A549 treated with Mapracorat at 1 μM for 4 hours (cell line): ENCODE measurements at places on chromosomes 16 and 17. TPM values are rescaled to one million over a fixed set of nuclear protein-coding genes. Genes with fewer than 3 reads are reported as not detected.

WNK4 gene
- 1.1 to 1.8 TPM (median 1.3 TPM) in 5 replicates for total RNA-seq

KIF19 gene
- 0.05 to 0.14 TPM (median 0.09 TPM) in 3 of 5 replicates, not detected in the others for total RNA-seq

ZNF205 gene
- 11.6 to 15.7 TPM (median 14.4 TPM) in 5 replicates for total RNA-seq

TBC1D3G gene
- 0.12 TPM in 1 of 5 replicates, not detected in the others for total RNA-seq

ZSCAN10 gene
- total RNA-seq, result 0.20 TPM in 1 of 5 replicates, not detected in the others

ZNF75A gene
- 9.7 to 10.6 TPM (median 10.2 TPM) in 5 replicates for total RNA-seq

TEX19 gene
- total RNA-seq, result 0.26 to 0.51 TPM (median 0.39 TPM) in 5 replicates

YBX2 gene
- 0.35 to 0.65 TPM (median 0.56 TPM) in 5 replicates for total RNA-seq

SPATA32 gene
- total RNA-seq, result 0.07 to 0.24 TPM (median 0.19 TPM) in 5 replicates

GCGR gene
- total RNA-seq, result 0.08 to 0.64 TPM (median 0.35 TPM) in 4 of 5 replicates, not detected in the other

MYO15A gene
- 0.06 to 0.86 TPM (median 0.75 TPM) in 5 replicates for total RNA-seq

TBC1D3K gene
- not detected in 5 replicates for total RNA-seq

WNT9B gene
- not detected in 5 replicates for total RNA-seq

EVI2A gene
- not detected in 5 replicates for total RNA-seq

P3H4 gene
- 25.6 to 36.5 TPM (median 33.6 TPM) in 5 replicates for total RNA-seq

ABCA6 gene
- total RNA-seq, result not detected in 5 replicates

CCDC154 gene
- total RNA-seq, result 0.20 to 0.81 TPM (median 0.32 TPM) in 5 replicates

IL21R gene
- 0.06 to 0.11 TPM in 2 of 5 replicates, not detected in the others for total RNA-seq

ADAP2 gene
- total RNA-seq, result 2.1 to 3.5 TPM (median 3.2 TPM) in 5 replicates

CD7 gene
- 0.07 to 0.12 TPM in 2 of 5 replicates, not detected in the others for total RNA-seq

TBC1D3E gene
- total RNA-seq, result not detected in 5 replicates

ASB16 gene
- 0.07 to 0.32 TPM (median 0.12 TPM) in 3 of 5 replicates, not detected in the others for total RNA-seq

ABCC3 gene
- total RNA-seq, result 115 to 150 TPM (median 131 TPM) in 5 replicates

MPV17L gene
- total RNA-seq, result 4.3 to 6.9 TPM (median 5.2 TPM) in 5 replicates

SP6 gene
- 3.9 to 5.4 TPM (median 4.4 TPM) in 5 replicates for total RNA-seq

PAM16 gene
- 63.5 to 78.0 TPM (median 70.8 TPM) in 5 replicates for total RNA-seq

ANKRD40CL gene
- not detected in 5 replicates for total RNA-seq

WSCD1 gene
- total RNA-seq, result 1.8 to 3.9 TPM (median 3.7 TPM) in 5 replicates

CCL7 gene
- total RNA-seq, result 0.34 to 0.38 TPM in 2 of 5 replicates, not detected in the others

KARS1 gene
- total RNA-seq, result 162 to 170 TPM (median 169 TPM) in 5 replicates

CRYBA1 gene
- 0.27 TPM in 1 of 5 replicates, not detected in the others for total RNA-seq

FAM171A2 gene
- 2.5 to 4.4 TPM (median 4.0 TPM) in 5 replicates for total RNA-seq

HS3ST3A1 gene
- total RNA-seq, result 0.32 TPM in 1 of 5 replicates, not detected in the others

RHOT1 gene
- total RNA-seq, result 17.6 to 25.4 TPM (median 23.0 TPM) in 5 replicates

NQO1 gene
- 2,344 to 2,461 TPM (median 2,449 TPM) in 5 replicates for total RNA-seq

HOXB1 gene
- total RNA-seq, result not detected in 5 replicates

C17orf78 gene
- total RNA-seq, result not detected in 5 replicates

DPEP3 gene
- not detected in 5 replicates for total RNA-seq

KRTAP17-1 gene
- not detected in 5 replicates for total RNA-seq
